Left lobe of liver (tissue), 2 donors: ENCODE measurements at places on chromosomes 2 and 18.

GRCh38 chr18:57916684-57917083 lies 113.6 kb upstream of the ATP8B1 start:
- DNase-seq = no peak

DNA sequence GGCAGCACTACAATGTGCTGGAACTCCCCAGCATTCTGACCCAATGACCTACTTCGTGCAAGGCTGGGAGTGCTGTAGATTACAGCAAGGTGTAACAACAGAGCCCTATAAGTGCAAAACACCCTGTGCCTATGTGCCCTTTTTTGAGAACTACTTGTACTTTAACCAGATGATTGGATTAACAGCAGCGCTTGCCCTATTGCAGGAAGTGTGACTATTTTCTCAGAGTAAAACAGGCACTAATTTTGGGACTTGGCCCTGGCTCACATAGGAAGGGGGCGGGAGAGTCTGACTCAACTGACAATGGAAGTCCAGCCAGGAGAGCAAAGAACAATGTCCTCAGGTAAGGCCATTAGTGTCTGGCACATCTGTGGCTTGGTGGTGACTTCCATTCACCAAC lies 35.6 kb upstream of the RNF125 start:
- peak; percentile 89 for DNase-seq

DNA sequence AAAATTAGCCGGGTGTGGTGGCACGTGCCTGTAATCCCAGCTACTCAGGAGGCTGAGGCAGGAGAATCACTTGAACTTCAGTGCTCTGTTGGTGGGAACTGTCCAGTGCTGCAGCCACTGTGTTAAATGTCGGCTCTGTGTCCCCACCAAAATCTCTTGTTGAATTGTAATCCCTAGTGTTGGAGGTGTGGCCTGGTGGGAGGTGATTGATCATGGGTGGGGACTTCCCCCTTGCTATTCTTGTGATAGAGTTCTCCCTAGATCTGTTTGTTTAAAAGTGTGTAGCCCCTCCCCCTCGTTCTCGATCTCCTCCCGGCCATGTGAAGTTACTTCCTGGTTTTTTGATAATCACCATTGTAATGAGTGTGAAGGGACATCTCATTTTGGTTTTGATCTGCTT lies 9.8 kb upstream of the RPL31 start:
- no peak for DNase-seq

DNA sequence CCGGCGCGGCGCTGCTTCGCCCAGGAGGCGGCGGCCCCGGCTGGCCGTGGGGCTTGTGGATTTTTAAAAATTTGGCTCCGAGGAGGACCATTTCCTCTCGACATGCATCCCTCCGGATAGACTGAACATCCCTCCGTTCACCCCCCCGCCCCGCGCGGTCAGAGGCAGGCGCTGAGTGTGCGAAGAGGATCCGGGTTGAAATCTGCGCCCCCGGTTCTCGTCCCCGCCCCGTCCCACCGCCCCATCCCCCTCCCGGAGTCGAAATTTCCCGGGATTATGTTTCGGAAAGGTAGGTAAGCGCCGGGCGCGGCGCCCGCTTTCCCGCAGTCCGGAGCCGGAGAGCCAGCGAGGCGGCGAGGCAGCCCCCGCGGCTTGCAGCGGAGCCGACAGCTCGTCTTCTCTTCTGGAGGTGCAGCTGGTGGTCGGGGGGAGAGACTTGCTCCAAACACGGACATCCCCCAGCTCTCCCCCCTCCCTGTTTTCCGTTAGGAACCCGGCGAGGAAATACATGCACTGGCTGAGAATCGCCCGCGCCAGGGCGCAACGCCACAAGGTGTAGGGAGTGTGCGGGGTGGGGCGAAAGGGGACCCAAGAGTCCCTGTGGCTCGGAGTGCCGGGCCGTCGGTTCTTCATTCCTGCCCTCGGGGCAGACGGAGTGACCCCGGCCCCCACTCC lies at the start of gene PRKCE:
Gene PRKCE, plus strand, starts transcription at position 261 of the 675 bp plus-strand sequence.
- DNase-seq = peak; percentile 65

DNA sequence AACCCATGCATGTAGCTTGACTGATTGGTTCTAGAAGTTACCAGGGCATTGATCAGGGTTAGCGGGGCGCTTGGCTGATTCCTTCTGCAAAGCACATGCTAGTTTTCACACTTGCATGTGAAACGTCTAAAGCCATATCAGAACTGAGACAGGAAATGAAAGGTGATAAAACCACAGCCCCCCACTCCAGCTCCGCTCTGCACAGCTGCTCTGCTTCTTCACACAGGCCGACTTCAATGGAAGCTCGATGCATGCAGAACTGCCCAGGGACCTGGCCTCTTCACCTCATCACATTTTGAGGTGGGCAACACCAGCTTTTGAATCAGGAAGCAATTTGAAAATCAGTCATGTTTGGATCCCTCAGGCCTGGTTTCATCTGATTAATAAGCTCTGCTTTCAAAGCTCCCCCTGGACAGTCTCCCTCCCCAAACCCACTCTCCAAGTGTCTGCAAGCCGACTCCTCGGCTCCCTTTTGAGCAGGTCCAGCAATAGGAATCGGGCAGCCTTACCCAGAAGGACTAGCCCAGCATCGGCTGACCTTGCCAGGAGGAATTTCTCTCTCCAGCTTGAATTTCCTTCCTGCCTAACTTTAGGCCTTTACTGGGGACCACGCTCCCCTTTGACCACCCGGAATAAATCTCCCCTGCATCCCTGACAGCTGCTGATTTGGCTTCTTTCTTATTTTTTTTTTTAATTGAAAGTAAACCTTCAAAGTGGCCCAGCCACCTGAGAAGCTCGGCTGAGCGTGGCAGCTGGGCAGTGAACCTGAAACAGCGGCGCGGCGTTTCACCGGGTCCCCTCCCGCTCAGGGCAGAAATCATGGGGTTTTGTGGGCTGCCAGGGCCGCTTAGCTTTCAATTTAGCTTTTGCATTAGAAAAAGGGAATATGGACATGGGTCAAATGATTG lies 31.7 kb downstream of the HRH4 start:
- DNase-seq = no peak

GRCh38 chr18:46480226-46480625 lies 176.8 kb downstream of the LOXHD1 start:
- no peak for DNase-seq

DNA sequence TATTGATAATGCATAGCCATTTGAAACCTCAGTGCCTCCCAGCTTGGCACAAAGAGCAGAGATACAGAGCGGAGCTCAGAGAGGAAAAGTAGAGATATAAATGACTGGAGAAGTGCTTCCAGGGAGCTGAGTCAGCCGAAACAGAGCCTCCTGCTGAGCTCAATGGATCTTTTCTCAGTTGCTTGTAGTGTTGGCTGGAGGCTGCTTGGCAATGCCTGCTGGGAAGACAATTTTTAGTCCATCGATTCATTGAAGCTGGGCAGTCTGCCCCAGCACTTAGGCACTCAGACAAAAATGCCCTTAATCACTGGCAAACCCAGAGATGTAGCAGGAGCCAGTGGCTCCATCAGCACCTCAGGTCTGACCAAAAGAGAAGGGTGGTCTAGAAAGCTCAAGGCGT lies 81.3 kb upstream of the SETBP1 start:
- DNase-seq = no peak

GRCh38 chr18:10264260-10264659 lies 190.2 kb upstream of the APCDD1 start:
- DNase-seq = no peak

- DNase-seq = no peak
Observed at GRCh38 chr2:68088940-68089339, 26.1 kb upstream of the C1D start.

- DNase-seq = no peak
Observed at GRCh38 chr2:60958361-60958760, 59.2 kb upstream of the PEX13 start.

- DNase-seq = no peak
Observed at GRCh38 chr18:32301976-32302743, 112.3 kb downstream of the MEP1B start.

- no peak for DNase-seq
Observed at GRCh38 chr2:231918501-231919330, 7.5 kb downstream of the NPPC start.

- DNase-seq = no peak
Observed at GRCh38 chr2:69298261-69298660, 88.8 kb downstream of the GFPT1 start.

DNA sequence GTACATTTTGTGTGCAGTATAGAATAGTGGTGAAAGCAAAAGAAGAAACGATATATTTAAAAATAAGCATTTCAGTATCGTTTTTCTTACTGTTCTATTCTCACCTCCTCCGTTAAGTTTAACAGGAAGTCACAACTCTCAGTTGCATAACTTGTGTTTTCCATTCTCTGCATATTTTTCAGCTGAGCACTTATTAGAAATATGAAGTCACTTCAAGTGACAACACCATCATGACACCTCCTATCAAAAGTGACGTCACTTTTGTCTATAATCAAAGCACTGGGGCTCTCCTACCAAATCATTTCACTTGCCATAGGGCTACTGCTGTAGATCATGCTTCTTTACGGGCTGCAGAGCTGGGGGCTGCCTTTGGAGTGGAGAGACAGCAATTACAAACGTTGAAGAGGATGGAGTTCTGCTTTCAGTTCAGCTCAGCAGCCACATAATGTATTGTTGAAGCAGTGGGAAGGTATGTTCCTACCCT lies 36.3 kb downstream of the STAT4 start:
- no peak for DNase-seq

- DNase-seq = no peak
Observed at GRCh38 chr2:240820607-240821428, 799 bp upstream of the KIF1A start.

DNA sequence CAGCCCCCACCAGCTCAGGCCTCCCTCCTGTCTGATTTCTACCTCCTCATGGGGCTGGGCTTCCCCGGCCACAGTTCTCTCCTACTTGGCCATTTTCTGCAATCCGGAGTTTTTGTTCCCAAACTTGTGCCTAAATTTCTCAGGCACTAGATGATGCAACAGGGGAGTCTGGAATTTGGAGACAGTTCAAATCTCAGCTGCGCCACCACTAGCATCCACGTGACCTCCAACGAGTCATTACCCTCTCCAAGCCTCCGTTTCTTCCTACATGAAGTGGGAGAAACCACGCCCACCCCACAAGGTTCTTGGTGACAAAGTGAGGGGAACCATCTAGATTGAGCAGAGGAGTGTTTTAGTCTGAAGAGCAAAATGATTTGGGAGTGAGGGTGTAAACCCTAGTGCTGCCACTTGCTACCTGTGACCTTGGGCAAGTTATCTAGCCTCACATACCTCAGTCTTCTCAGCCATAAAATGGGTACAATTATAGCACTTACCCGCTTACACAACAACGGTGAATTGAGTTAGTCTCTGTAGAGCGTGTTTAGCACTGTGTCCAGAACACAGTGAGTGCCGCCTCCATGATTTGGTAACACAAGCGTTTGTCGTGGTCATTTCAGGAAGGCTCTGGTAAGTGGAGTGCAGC lies 61.4 kb upstream of the ASAP2 start:
- DNase-seq = no peak

GRCh38 chr2:169759987-169760386 lies 26.4 kb downstream of the KLHL23 start:
- DNase-seq = no peak

DNA sequence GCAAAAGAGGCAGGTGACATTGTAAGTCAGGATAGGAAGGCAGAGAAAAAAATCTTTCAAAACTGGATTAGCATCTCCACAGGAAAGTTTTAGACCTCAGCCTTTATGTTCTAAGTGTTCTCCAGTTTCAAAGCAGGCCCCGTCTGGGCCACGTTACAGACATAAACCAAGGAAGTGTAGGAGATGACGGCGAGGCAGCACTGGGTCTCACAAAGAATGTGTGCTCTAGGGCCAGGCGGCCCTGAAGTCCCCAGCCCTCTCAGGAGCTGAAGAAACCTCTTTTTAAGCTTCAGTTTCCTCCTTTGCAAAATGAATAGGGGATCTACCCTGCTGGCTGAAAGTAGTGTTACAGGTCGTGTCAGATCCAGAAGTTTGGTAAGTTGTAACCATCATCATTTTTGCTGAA lies 81.7 kb downstream of the SPRED2 start:
- no peak for DNase-seq

DNA sequence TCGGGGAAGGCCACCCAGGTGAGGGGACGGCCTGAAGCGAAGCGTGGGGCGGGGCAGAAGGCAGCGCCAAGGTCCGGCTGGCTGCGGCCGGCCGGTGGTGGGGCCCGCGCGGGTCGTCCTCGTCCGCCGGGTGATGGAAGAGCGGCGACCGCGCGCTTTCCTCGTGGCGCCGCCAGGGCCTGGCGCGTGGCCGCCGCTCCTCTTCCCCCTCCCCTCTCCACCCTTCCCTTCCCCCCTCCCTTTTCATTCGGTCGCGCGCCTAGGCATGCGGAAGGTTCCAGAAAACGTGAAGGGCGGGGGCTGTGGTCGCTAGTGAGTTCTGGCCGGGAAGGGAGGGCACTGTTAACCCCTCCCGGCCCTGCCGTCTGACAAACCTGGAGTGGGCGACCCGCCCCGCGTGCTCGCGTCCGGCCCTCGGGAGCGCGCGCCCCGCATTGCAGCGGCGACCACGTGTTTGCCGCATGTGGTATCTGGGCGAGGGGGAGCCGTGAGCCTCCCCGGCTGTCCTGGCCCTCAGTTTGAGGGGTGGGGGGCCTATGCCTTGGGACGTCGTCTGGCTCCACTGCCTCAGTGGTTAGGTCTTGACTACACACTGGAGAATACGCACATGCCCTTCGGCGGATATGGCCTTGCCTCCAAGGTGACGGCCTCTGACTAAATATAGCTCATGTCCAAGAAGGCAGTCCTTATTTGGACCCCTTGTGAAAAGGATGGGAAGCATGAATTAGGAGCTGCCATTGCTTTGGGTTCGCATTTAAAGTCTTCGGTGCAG lies 579 bp downstream of the MAT2A start:
- DNase-seq = peak; percentile 74

GRCh38 chr2:101337877-101338276 lies 29.4 kb upstream of the RNF149 start:
- no peak for DNase-seq

DNA sequence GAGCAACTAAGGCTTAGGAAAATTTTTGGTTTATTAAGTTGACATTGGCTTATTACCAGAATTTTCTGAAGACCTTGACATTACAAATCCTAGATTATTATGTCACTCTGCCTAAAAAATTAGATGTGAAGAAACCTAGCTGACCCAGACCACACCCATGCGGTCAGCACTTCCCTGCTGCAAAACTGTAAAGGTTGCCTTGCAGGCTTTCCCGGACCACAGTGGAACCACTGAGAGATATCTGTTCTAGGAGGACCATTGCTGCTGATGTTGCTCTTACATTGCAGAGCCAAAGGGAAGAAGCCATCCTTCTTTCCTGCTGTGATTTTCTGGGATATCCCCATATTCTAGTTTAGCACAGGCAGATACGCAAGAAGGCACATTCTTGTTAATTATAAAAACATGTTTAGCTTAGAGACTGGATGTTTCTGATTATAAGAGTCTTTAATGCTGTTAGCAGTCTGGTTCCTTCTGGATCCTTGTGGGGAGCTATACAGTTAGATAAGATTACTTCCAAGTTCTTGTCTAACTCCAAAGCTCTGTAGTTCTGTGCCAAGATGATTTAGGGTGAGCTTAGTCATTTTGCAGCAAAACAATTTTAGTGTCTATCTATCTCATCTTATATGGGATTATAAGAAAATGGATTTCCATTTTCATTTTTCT lies 70.2 kb downstream of the AOX1 start:
- DNase-seq = no peak

DNA sequence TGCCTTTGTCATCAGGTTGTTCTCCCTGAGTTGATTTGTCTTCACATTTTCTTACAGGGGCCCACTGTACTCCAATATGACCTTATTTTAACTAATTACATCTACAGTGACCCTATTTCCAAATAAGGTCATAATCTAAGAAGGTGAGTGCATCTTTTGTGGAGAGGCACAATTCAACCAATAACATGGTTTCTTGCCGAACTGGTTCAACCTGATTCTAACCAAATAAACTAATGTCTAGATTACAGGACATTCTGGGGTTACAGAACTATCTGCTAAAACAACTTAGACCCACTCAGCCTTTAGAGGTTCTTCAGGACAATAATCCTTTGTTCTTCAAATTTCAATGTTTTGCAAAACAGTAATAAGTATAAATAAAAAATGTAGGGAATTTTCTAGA lies 496.5 kb upstream of the SOX11 start:
- no peak for DNase-seq
